HepG2 (cell line): ENCODE measurements at places on chromosomes 7 and 10.

- DNase-seq = no peak
- H3K4me3 ChIP-seq = no peak overlapping the region
- no peaks in the 10 kb centered on the region for H3K36me3 ChIP-seq
- H3K27ac ChIP-seq = no peak overlapping the region
- H3K4me1 ChIP-seq = no peaks in the 10 kb centered on the region
Observed at GRCh38 chr7:50333221-50333651, 28.7 kb downstream of the IKZF1 start.

DNA sequence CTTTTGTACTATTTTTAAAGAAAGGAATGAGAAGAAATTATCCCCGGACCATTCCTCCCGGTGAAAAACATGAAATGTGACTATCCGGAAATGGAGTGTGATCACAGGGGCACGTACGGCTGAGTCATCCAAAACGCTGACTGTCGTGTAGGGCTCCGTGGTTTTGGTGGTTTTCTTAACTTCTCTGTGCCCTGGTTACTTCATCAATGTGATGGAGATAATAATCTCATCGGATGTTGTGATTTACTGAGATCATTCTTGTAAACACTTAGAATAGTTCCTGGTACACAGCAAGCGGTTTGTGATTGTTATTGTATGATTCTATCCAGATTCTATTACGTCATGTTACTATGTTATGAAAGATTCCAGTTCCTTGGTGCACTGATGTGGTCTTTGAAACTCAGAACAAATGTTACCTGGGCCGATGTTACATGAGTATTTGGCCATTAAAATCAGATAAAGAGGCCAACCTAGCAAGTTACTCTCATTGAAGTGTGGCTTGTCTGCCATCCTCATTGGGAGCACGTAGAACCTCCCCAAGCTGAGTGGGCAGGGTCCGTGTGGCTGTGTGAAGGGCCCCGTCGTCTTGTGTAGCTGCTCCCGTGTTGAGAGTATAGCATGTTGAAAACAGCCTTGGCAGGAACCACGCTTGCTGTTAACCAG is 99.5 kb downstream of the CAMK1D start:
- no peaks in the 10 kb centered on the region for H3K4me1 ChIP-seq
- no peaks in the 10 kb centered on the region for H3K27me3 ChIP-seq
- H3K36me3 ChIP-seq = no peaks in the 10 kb centered on the region
- DNase-seq = no peak

DNA sequence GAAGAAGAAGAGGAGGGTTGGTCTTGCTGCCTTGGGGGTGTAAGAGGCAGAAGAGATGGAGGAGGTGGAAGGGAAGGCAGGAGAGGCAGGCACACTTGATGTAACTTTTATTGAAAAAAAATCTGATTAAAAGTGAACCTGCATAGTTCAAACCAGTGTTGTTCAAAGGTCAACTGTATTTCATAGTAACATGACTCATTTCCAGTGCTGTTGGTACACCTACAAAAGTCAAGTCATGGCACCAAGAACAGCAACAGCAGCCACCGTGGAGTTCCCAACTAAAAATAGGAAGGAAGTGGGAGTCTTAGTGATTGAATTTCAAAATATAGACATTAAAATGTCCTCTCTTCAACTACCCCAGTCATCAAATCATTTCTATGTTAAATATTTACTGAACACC is 88.5 kb downstream of the CTNNA3 start:
- H3K4me1 ChIP-seq = no peaks in the 10 kb centered on the region
- H3K4me3 ChIP-seq = no peak overlapping the region
- H3K27me3 ChIP-seq = no peaks in the 10 kb centered on the region
- no peak overlapping the region for H3K27ac ChIP-seq
- no peaks in the 10 kb centered on the region for H3K36me3 ChIP-seq

- no peak overlapping the region for H3K4me3 ChIP-seq
- no peak overlapping the region for H3K27ac ChIP-seq
- no peak for DNase-seq
- no peaks in the 10 kb centered on the region for H3K36me3 ChIP-seq
Observed at GRCh38 chr7:14825912-14826311, 76.6 kb downstream of the DGKB start.

DNA sequence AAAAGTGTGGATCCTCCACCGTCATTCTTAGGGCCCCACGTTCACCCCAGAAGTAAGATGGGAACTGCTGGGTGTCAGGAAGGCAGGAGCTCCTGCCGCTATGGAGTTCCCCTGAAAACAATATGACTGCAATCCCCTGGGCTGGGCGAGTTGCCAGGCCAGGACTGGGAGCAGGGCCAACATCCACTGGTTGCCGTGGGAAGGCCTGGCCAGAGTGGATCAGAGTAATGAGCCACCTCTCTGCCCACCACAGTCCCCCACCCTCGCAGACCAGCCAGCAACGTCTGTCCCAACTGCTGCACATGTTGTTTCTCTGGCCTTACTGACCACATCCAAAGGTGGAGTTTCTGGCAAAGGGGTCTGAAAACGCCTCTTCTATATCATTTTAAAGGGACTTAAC is 86.6 kb downstream of the STRA8 start:
- DNase-seq = no peak
- H3K27me3 ChIP-seq = peaks cover 9% of the 10 kb centered on the region; the same call in 2 of the 3 replicates
- H3K4me1 ChIP-seq = peaks cover 19% of the 10 kb centered on the region
- H3K36me3 ChIP-seq = no peaks in the 10 kb centered on the region

GRCh38 chr7:37493123-37493522 is 44.5 kb upstream of the ELMO1 start:
- DNase-seq = no peak
- no peak overlapping the region for H3K27ac ChIP-seq
- no peaks in the 10 kb centered on the region for H3K27me3 ChIP-seq
- no peak overlapping the region for H3K4me3 ChIP-seq
- H3K4me1 ChIP-seq = no peaks in the 10 kb centered on the region

DNA sequence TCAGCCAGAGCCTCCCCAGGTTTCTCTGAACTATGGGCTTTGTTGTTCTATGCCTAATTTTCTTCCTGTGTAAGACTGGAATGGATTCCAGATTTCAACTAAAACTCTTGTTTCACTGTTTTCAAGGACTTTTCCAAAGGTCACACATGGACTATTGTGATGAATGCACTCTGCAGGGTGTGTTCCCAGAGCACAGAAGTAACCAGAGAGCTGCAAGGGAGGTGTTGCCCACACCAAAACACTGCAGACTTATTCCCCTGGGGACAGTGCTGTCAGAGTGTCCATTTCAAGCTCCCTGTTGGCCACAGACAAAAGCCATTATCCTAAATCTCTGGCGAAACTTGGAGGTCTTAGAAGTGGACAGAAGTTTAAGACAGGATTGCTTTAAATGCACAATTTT is 231.6 kb downstream of the TRIL start:
- no peak overlapping the region for H3K4me3 ChIP-seq
- H3K27me3 ChIP-seq = peaks cover 4% of the 10 kb centered on the region; the same call in 1 of the 3 replicates
- no peaks in the 10 kb centered on the region for H3K4me1 ChIP-seq
- no peak overlapping the region for H3K27ac ChIP-seq

GRCh38 chr10:85831422-85831821 is 535.2 kb downstream of the GRID1 start:
- H3K4me1 ChIP-seq = no peaks in the 10 kb centered on the region
- DNase-seq = no peak
- no peak overlapping the region for H3K4me3 ChIP-seq
- H3K27ac ChIP-seq = no peak overlapping the region
- no peaks in the 10 kb centered on the region for H3K27me3 ChIP-seq
- H3K36me3 ChIP-seq = no peaks in the 10 kb centered on the region

DNA sequence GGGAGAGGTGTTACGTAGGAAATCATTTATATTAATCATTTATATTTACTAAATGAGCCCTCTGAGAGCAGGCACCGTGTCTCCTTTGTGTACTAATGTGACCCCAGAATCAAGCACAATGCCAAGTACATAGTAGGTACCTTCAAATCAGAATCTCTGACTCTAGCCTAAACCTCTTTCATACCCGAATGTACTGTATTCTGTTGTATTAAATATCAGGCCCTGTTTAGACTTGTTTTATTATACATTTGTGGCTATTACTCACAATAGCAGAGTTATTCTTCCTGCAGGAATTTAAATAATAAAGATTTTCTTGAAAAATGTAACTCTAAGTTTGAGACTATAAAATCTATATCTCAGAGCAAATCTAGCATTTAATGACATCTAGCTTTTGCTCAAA is 297.3 kb downstream of the EXOC4 start:
- no peaks in the 10 kb centered on the region for H3K36me3 ChIP-seq
- H3K27me3 ChIP-seq = no peaks in the 10 kb centered on the region
- no peak overlapping the region for H3K4me3 ChIP-seq
- no peak for DNase-seq

- no peaks in the 10 kb centered on the region for H3K36me3 ChIP-seq
- peaks cover 14% of the 10 kb centered on the region for H3K4me1 ChIP-seq
- no peaks in the 10 kb centered on the region for H3K27me3 ChIP-seq
- peak; percentile 20 for DNase-seq
- H3K27ac ChIP-seq = no peak overlapping the region
Observed at GRCh38 chr7:30173058-30173897, 38.5 kb downstream of the MTURN start.

GRCh38 chr7:44154703-44155102 is 13.6 kb upstream of the MYL7 start:
- no peaks in the 10 kb centered on the region for H3K36me3 ChIP-seq
- H3K4me3 ChIP-seq = no peak overlapping the region
- no peak for DNase-seq
- peaks cover 44% of the 10 kb centered on the region; the same call in 2 of the 3 replicates for H3K27me3 ChIP-seq
- no peak overlapping the region for H3K27ac ChIP-seq
- H3K4me1 ChIP-seq = peaks cover 9% of the 10 kb centered on the region

DNA sequence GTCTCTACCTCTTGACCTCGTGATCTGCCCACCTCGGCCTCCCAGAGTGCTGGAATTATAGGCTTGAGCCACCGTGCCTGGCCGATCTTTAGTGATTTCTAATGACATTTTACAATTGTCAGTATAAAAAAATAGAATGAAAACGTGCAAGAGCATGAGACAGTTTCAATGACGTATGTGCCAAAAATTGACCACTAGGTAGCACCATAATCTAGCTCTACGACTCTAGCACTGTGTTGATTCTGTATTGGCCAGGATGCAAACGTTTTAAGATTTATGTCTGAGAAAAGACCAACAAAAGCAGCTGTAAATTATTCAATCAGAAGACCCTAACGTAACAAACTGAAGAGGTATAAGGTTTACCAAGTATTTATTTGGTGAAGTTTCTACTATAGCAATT is 25.4 kb upstream of the EXOC6 start:
- no peak overlapping the region for H3K27ac ChIP-seq
- no peaks in the 10 kb centered on the region; the same call in 2 of the 3 replicates for H3K27me3 ChIP-seq
- H3K4me1 ChIP-seq = peaks cover 26% of the 10 kb centered on the region
- no peak overlapping the region for H3K4me3 ChIP-seq

DNA sequence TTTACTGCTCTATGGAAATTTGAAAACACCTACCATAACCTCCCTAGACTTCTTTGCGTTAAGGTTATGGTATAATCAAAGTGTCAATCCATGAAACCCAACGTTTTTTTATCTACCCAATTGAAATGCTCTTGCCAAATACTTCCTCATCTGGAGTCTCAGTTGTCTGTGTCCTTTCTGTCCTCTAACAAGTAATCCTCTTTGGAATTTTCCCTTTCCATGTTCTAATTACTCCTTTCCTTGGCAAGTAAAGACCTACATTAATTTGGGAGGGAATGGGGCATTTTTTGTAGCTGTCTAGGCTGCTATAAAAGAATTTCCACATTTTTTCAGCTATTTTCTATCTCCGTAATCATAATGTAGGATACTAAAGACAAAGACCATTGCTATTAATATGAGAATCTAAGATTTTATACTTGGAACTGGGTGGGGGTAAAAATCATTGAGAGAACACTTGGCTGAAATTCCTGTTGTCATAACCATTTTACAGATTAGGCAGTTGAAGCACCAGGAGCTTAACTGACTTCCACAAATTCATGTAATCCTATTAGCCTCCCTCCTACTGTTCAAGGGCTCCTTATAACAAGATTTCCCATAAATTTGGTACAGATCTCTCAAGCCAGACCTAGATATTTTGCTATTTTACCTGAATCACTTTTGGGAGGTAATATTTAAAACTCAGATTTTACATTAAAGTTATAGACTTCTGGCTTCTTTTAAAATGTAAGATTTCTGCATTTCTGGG is 1307.6 kb downstream of the XPNPEP1 start:
- H3K27ac ChIP-seq = no peak overlapping the region
- H3K4me3 ChIP-seq = no peak overlapping the region
- no peak for DNase-seq

DNA sequence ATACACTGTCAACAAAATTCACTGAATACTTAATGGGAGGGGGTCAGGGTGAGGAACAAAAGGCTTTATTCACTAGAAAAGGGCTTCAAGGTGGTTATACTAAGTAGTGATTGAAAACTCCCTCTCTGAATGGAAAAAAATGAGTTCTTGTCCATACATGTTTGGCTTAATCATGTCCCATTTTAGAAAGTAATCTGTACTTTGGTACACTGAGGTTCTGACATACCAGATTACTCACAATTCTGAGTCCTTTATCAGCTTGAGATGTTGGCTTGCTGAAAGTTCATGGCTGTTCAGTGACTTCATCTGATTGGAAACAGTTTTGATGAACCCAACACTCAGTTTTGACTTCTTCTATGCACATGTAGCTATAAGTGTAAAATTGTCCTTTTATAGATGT is 12.8 kb upstream of the NOBOX start:
- H3K27me3 ChIP-seq = no peaks in the 10 kb centered on the region
- no peak overlapping the region for H3K4me3 ChIP-seq
- H3K36me3 ChIP-seq = no peaks in the 10 kb centered on the region
- H3K27ac ChIP-seq = no peak overlapping the region

DNA sequence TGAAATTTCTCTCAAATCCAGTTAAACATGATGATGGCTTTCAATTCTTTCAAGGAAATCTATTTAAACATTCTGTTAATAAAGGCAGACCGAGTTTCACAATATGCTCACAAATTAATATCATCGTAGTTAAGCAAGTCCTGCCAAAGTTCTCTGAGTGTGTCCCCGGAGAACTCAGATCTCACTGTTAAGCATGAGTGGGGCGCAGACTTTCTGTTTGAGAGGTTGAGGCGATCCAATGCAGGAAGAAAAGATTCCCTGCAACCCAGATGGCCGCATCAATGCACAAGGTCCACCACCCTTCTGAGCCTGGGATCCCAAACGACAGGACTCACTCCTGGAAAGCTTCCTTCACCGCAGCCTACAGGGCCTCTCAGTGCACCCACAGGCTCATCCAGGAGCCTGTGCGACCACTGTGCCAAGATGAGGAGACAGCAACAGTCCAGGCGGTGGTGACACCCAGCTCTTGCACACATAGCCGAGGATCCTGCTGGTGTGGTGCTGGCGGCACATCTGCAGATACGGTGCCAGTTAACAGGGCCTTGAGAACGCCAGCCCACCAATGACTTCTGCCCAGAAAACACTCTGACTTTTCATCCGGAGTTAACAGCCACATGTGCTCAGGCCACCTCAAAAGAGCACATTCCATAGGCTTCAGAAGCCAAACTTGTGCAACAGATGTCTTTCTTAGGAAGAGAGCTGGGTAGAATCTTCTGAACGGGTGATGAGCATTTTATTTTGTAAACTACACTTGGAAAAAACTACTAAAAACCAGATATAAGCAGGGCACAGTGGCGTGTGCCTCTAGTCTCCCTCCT is 102.1 kb downstream of the ZRANB1 start:
- no peak overlapping the region for H3K27ac ChIP-seq
- H3K4me1 ChIP-seq = no peaks in the 10 kb centered on the region
- peaks cover 1% of the 10 kb centered on the region; the same call in 1 of the 2 replicates for H3K27me3 ChIP-seq

GRCh38 chr10:13236638-13237037 is 2.5 kb upstream of the UCMA start:
- H3K4me1 ChIP-seq = peaks cover 40% of the 10 kb centered on the region
- no peaks in the 10 kb centered on the region for H3K36me3 ChIP-seq
- peaks cover 2% of the 10 kb centered on the region for H3K27me3 ChIP-seq
- no peak overlapping the region for H3K4me3 ChIP-seq
- no peak for DNase-seq
- H3K27ac ChIP-seq = no peak overlapping the region

GRCh38 chr10:30862486-30862885 is 169.2 kb downstream of the ZNF438 start:
- H3K27me3 ChIP-seq = no peaks in the 10 kb centered on the region; the same call in 2 of the 3 replicates
- DNase-seq = no peak
- no peak overlapping the region for H3K27ac ChIP-seq
- H3K4me3 ChIP-seq = no peak overlapping the region
- no peaks in the 10 kb centered on the region for H3K36me3 ChIP-seq
